ENCODE measurements at places on chromosomes 11 and 22.

DNA sequence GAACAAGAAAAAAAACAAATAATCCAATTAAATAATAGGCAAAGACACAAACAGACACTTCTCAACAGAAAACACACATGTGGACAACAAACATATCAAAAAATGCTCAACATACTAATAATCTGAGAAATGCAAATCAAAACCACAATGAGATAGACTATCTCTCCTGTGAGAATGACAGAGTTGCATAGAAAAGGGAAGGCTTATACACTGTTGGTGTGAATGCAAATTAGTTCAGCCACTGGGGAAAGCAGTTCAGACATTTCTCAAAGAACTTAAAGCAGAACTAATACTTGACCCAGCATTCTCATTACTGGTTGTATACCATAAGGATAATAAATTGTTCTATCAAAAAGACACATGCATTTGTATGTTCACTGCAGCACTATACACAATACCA is 637.8 kb upstream of the LUZP2 start:
- DNase-seq = no peak

GRCh38 chr22:29580200-29580810 is 608 bp downstream of the NIPSNAP1 start:
- no peak for DNase-seq

DNA sequence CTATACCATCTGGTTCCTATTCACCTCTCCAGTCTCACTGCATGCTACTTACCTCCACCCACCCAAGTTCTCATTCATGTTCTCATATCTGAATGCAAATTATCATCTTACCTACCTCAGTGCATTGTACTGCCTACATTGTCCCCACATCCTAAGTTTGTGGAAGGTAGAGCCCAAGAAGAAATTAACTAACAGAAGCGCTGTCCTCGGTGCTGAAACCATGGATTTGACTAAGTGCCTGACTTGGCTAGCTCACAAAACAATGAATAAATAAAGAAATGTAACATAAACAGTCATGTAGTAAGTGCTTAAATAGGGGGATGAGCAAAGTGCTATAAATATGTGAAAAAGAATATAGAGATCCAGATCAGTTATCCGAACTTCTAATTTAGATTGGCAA is 63.2 kb downstream of the GRIA4 start:
- peak; percentile 66 for DNase-seq

- DNase-seq = peak; percentile 94
Measured at GRCh38 chr22:46829941-46830715, 67.7 kb downstream of the TBC1D22A start.

- DNase-seq = peak; percentile 31
Measured at GRCh38 chr11:108199446-108200321, 22.8 kb downstream of the NPAT start.

All from fibroblast of skin of scalp (primary cell).